ENCODE measurements at places on chromosomes 16 and 17.

DNA sequence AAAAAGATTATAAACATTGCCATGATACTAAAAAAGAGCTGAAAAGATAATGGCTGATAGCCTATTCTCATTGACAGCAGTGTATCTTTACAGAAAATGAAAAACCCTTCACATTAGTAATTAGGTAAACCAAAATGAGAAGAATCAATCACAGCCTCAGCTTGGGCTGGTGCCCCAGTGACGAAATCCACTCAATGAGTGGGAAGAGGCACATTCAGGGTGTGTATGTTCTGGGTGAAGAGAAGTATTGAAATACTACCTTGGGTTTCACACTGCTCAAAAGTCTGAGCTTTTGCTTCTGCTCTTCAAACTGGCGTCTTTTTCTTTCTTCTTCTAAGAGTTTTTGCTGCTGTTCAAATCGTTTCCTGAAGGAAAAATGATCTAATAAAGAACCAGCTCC is 24.2 kb downstream of the SYNRG start:
- DNase-seq: no peak

- DNase-seq: no peak
Observed at GRCh38 chr17:55418369-55419268, 3.0 kb downstream of the MMD start.

DNA sequence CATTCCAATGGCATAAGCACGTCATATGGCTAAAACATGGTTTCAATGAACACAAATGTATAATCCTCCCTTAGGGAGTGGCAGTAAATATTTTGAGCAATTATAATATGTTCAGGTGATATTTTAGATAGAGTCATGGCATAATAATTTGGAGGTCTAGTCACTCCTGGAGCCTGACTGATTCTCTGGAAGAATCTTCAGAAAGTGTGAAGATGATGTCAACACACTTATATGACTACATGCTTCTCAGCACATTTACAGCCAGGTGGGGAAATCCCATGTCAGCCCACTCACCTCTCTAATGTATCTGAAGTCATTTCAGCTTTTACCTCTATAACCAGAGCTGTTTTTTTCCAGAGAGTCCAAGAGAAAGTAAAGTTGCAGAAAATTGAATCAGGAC is 474.8 kb downstream of the SHISA9 start:
- no peak for DNase-seq

DNA sequence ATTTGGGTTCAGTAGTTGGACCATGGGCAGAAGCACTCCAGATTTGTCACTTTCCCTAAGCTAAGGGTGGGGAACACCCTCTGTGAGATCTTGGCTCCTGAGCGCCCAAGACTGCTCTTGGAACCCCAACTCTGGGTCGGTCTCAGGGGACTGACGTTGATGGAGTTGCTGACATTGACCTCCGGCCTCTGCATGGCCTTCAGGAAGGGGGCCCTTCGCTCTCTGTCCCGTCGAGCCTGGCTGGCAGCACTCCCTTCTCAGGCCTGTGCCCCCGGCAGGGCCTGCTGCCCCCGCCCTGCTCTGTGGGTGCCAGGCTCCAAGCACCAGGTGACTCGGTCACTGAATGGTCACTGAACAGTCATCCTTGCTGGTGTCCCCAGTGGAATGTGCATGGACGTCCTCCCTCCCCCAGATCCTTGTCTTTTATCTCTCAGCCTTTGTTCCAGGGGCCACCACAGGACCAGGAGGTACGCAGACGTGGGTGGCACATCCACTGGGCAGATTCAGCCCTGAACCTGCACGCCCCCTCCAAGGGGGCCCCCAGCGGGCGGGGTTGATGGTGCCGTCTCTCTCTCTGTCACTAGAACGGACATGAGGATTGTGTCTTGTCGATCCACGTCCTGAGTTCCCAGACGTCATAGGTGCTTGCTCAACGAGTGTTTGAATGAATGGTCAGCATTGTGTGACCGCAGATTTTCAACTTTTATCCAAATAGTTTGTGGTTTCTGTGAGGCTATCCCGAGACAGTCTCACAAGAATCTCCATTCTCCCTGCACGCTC is 314.5 kb downstream of the SEC14L1 start:
- DNase-seq: no peak
